Naive B cell (primary cell): ENCODE measurements at places on chromosomes 1 and 21.

DNA sequence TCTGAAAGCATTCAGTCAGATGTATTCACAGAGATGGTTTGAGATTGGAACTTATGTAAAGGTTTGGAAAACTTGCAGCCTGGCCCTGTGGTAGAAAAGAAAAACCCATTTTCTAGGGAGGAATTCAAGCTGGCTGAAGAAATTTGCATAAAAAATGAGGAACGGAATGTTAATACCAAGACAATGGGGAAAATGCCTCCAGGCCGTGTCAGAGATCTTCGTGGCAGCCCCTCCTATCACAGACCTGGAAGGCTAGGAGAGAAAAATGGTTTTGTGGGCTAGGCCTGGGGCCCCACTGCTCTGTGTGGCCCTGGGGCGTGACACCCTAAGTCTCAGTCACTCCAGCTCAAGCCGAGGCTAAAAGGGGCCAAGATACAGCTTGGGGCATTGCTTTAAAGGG is 26.7 kb downstream of the NME7 start:
- DNase-seq, result no peak

- no peak for DNase-seq
Measured at GRCh38 chr21:21132390-21132789, 134.2 kb downstream of the NCAM2 start.

DNA sequence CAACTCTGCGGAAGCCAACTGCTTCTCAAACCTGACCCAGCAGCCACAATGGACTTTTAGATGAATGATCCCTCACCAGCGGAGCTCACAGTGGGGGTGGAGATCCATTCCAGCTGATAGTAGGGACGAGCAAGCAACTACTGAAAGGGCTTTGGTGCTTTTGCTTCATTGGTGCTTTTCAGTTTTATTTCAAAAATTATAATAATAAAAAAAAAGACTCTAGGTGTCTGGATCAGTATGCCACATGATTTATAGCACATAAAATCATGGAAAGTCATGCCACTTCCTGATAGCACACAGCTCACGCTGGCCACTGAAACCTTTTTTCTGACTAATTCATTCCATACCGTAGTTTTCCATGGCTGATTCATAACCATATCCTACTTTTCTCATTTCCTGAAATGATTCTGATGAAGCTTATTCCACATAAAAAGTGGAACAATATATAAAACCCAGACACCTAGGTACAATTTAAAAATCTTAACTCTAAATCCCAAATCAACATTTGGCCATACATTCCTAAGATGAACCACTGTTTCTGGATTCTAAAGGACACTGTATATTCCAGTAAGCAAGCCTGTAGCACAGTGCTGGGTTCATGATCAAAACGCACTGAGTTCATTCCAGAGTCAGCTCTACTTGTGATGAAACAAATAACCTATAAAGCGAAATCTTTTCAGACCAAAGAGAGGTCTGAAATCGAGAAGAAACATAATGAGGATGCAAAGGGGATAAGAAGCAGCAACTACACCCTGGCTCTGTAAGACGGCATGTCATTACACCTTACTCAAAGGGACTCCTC is 41.3 kb upstream of the KCNE1 start:
- DNase-seq, result no peak

- DNase-seq, result no peak
Measured at GRCh38 chr1:10778640-10779039, 17.8 kb downstream of the CASZ1 start.

DNA sequence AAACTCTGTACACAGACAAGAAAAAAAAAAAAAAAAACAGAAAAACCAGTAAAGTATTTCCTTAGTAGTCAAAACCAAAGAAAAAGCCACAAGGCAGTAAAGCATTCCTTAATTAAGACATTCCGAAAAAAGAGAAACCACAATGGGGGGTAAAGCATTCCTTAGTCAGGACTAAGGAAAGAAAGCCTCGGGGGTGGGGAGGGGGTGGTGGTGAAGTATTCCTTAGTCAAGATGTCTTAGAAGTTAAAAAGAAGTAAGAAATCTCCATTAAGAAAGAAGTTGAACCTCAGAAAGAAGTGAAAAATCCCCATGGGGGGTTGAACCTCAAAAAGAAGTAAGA is 28.2 kb upstream of the FMO1 start:
- no peak for DNase-seq

DNA sequence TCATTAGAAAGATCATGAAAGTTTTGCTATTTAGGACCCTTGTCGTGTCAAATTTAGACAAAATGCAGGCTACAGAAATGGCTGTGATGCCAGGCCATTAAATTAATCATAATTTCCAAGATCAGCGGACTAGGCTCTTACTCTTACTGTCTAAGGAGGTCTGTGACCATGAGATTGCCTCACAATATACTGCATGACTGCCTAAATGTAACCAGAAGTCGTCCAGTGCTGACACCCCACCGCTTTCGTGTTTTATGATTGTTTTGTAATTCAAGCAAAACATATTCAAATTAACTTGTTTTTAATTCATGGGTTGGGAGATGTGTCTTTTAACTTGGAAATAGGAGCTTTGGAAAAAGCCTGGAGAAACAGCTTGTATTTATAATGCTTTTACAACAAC is 947.5 kb downstream of the BRINP3 start:
- DNase-seq, result no peak

GRCh38 chr1:98053471-98054366 is 132.9 kb upstream of the DPYD start:
- DNase-seq, result peak; percentile 49

DNA sequence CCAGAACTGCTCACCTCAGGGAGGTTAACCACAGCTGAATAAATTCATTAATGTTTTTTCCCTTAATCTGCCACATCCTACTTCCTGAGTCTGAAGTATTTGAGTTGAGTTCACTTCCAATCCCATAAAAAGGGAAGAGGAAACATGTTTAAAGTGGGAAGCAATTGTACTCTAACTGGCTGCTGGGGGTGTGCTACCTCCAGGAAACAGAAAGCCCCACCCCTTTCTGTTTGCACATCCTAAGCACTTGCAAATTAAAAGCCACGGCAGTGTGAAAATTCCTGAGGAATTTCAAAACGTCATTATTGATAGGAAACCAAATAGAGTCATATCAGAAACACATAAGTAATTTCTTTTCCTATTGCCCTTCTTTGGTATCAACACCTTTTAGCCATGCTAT is 307.0 kb upstream of the NR5A2 start:
- DNase-seq, result no peak

GRCh38 chr1:151476083-151476482 is 16.8 kb upstream of the POGZ start:
- no peak for DNase-seq
